Iris pigment epithelial cell (primary cell): ENCODE measurements at places on chromosomes 2 and 18.

GRCh38 chr2:239227661-239228371 is 173.0 kb downstream of the HDAC4 start:
- no peak for DNase-seq

- DNase-seq, result no peak
Measured at GRCh38 chr2:19484736-19485135, 126.3 kb upstream of the OSR1 start.

DNA sequence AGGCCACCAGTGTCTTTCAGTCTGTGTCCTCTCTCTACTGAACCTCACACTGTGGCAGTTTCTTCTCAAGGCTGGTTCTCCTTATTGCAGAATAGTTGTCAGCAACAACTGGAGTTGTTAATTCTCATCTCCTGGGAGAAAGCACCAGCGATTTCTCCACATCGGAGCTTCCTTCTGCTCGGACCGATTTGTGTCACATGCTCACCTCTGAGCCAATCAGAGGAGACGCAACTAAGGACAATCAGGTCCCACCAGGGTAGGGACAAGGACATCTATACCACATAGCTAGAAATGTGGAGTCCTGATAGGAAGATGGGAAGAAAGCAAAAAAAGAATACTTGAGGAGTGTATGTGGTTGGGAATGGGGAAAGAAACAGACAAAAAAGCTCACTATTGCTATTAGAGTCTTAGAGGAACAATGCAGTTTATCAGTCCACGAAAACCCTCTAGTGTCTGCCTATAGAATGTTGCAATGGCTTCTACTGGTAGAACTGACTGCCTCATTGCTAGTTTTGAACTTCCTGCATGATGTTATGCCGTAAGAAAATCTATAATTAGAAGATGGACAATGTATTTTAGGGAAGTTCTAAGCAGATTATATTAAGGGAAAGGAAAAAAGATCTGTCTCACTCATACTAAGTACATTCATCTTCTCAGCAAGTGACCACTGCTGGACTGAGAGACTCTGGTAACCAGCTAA is 169.7 kb downstream of the CDCA7 start:
- no peak for DNase-seq

DNA sequence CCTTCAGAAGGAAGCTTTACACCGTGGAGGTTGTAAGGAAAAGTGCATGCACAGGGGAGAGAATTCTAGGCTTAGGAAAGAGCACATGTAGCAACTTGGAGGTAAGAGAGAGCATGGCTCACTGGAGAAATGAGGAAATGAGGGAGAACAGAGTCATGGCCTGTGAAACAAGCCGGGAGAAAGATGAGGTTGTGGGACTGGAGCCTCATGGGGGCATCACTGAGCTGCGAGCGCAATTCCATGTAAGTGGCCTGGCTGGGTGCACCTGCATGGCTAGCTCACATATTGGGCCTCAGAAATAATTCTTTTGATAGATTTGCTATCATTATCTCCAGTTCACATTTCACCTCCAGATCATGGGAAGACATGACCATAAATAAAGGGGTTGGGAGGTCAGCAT is 785.5 kb upstream of the RAB6C start:
- no peak for DNase-seq

DNA sequence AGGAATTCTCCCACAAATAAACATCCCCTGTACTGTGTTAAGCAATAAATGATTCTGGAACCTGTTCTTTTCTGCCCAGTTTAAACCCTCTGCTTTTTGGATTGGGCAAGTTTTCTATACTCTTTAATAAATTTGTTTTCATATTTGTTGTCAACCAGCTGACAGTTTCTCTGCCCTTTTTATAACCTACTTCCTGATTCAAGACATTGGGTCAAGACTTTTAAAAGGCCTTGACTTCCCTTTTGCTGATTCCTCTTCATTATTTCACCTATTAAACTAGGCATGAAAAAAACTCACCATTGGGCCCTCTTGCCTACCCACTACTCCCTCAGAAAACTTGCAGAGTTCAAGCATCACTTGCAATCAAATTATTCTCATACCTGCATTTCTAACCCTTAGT is 459.5 kb downstream of the ARHGAP15 start:
- DNase-seq, result no peak
